Stimulated activated CD4-positive, alpha-beta T cell treated with anti-CD3 and anti-CD28 coated beads, Interleukin-4, amount 100 ng/mL, for 4 hours (primary cell): ENCODE measurements at places on chromosomes 4 and X.

GRCh38 chr4:6568689-6569332 is 6.2 kb upstream of the MAN2B2 start:
- no peak for DNase-seq

GRCh38 chr4:132824761-132825160 is 324.3 kb upstream of the PCDH10 start:
- no peak for DNase-seq

DNA sequence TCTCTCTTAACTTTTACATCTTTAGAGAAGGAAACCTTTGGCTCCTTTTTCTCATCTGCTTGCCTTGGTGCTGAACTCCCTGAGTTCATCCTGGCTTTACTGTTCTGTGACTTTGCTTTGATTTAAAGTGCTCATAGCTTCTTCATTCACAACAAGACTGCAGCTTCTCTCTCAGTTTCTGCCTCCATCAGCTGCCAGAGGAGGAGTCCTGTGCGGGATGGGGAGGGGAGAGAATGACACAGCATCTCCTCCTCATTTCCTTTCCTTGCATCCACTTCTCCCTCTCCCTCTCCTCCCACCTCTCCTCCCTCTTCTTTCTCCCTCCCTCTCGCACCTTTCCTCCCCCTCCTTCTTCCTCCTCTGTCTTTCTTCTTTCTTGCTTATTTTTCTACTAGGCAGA is 42.0 kb downstream of the CBLL2 start:
- no peak for DNase-seq

- no peak for DNase-seq
These were observed 68.4 kb downstream of the RHOH start for GRCh38 chr4:40264995-40265909.

- no peak for DNase-seq
These were observed 24.6 kb upstream of the ARMCX4 start for GRCh38 chrX:101460669-101461068.

DNA sequence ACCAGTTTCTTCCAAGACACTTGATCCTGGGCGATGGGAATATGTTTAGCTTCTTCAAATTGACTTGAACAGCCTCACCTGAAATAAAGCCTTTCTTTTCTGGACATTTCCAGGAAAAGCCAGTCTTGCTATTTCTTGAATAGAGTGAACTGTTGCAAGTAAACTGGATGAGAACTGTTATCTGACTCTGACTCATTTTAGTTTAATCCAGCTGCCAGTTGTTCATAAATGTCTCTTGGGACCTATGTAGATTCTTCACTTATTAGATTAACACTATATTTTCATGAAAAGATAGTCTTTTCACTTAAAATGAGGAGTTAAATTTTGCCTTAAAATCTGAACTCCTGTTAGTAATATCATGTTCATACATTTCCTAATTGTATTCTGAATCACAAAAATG is 615.4 kb upstream of the GALNT7 start:
- no peak for DNase-seq

DNA sequence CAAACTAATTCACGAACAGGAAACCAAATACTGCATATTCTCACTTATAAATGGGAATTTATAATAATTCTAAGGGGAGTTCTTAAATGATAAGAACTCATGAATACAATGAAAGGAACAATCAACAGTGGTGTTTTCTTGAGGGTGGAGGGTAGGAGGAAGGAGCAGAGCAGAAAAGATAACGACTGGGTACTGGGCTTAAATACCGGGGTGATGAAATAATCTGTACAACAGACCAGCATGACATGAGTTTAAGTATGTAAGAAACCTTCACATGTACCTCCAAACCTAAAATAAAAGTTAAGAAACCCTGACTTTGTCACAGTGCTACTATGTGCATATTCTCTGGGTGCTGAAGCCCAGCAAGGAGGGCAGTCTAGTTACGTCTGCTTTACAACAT is 6.6 kb downstream of the FREM3 start:
- DNase-seq = no peak

- no peak for DNase-seq
These were observed 29.6 kb downstream of the PHOX2B start for GRCh38 chr4:41718907-41719306.

DNA sequence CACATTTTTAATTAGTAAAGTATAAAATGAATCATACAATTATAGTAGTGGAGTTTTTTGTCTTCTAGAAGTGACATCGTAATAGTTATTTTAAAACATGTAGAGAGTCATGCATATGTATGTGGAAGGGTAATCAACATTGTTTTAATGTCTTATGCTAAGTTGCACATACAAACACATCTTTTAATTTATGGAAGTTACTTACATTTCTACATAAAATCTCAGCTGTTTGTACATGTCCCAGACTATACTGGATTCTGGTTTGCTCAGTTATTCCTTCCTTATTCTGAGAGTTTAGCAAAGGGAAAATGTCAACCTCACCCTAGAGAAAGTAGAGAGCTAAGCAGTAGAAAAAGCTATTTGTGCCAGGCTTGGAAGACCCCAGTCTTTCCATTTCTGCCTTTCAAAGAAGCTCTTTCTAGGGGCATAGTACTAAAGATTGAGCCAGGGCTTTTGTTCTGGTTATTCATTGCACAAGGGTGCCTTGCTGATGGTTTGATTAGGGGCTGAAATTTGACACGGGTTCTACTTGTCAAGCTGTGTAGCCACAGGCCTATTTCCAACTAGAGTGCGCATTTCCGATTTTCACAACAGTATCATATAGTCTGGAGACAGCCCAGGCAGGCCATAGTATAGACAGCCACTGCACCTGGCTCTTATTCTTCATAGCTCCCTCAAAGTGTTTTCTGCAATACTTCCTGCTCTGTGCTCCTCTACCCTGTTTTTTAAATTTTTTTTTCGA is 106.3 kb downstream of the RPA4 start:
- no peak for DNase-seq

DNA sequence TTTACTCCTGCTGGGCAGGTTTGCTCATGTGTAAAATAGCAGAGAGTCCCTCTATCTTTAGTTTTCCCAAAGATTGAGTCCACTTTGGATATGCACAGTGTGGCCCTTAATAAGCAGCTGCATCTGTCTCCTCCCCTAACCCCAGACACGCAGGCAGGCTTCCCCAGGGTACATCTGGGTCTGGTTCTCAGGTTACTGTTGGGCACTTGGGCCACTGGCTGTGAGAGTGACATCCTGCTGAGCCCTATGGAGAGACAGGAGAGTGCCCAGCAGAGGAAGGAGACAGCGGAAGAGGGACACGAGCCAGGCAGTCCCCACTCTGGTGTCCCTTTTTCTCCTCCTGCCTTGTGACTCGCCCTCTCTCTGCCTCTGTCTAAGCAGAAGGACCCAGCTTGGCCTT is 16.0 kb downstream of the XK start:
- no peak for DNase-seq

GRCh38 chrX:43813898-43814297 is 68.4 kb downstream of the MAOB start:
- peak; percentile 0 for DNase-seq

DNA sequence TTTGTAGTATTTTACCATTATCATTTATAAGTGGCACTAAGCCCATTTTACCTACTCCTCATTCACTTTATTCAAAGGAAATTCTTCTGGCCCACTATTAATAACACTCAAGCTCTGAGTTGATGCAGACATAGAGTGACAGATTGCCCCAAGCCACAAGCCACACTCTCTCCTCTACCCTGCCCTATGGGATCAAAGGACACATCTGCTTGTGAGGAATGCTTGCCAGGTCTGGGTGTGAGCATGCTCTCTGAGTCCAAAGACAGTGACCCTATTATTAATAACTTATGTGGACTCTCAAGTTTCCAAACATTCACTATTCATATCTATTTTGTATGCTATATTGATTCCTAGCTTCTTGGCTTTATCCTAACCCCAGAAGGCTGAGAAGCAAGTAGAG is 18.5 kb downstream of the ETNPPL start:
- DNase-seq = no peak

GRCh38 chrX:134963041-134963440 is 27.8 kb upstream of the SMIM10 start:
- no peak for DNase-seq

DNA sequence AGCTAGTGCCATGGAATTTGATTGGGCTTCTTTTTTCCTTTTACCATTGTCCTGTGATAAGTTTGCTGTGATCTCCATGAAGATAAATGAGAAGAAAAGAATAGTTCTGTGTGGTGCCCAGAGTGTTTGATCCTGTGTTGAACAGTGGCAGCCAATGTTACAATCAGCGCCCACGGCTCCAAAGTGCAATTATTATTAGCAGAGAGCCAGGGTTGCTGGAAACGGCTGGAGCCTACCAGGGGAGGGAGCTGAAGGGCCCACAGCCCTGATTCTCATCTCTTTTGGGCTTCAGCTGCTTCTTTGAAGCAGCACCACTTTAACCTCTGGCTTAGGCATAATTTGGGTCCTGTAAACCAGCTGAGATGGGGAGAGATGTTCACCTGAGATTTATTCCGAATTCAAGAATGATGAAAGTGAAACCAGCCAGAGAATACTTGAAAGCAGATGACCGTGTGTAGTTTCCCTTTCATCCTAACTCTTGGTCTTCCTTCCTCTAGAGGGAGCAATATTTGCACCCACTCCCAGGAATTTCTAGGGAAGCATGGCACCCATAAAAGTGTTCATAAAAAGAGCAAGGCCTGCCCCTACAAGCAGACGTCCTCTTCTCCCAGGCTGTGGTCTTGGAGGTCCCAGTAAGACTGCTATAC is 298.3 kb downstream of the EVC2 start:
- DNase-seq = no peak

DNA sequence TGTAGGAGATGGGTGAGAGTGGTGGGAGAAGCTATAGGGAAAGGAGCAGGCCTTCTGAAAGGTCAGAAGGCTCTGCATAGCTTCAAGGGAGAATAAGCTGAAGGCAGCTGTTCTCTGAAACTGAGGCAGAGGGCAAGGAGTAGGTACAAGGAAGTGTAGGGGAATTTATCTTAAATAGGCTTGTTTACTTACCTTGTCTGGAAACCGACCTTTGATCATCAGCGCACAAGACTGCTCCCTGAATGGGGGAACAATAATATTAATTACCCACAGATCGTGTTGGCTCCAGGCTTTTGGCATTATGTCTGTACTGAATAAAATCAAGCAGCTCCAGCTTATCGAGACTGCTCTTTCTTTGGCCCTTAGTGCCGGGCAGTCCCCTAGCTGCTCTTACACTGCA is 175.5 kb upstream of the MAGEB16 start:
- no peak for DNase-seq

DNA sequence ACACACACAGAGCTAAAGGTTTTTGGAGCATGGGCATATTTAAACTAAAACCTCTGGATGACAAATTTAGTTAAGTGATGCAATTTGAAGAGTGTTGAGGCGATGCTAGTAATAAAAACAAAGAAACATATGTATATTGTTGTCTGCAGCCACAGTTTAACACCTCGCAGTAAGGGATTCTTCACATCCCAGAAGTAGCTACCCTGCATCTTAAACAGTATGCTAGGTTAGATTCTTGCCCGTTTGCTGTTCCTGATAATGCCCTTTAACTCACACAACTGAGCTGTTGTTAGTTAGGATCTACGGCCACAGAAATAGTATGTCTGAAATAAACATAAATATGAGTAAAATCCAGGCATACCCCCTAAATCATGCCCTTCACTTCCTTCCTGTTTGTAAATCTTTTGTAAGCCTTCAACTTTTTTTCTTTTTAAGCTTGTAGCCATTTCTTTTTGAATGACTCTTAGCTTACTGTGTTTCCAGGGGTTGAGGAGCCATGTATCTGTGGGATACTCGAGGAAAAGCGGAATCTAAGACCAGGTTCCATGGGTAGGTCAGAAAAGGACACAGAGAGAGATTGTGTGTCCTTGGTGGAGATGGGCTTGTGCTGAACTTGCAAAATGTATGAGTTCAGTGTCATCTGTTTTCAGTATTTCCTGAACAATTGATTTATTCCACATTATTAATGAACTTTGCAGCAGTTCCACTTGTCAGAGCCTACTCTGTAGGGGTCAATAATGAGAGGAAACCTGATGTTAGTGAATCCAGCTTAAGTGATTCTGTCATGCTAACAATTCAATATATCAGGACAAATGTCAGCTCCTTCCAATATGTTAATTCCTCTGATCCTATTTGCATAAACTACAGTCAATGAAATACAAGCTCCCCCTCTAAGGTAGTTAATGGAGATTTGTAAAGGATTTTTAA is 349.6 kb downstream of the GPAT3 start:
- DNase-seq = no peak

- no peak for DNase-seq
These were observed 1.5 kb downstream of the FRMPD3 start for GRCh38 chrX:107450823-107451509.

- no peak for DNase-seq
These were observed 48.5 kb upstream of the CYSLTR1 start for GRCh38 chrX:78375894-78376293.

DNA sequence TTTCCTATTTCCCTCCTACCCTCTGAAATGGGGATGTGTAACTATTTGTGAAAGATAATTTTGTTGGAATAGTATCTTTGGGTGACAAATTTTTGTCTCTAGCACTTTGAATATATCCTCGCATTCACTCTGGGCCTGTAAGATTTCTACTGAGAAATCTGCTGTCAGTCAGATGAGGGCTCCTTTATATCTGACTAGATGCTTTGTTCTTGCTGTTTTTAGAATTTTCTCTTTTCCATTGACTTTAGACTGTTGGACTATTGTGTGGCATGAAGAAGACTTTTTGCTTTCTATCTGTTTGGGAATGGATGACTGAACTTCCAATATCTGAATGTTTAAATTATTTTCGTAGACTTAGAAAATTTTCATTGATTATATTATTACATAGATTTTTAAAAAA is 54.2 kb upstream of the GRID2 start:
- DNase-seq = no peak

- no peak for DNase-seq
These were observed 31.2 kb downstream of the PLS3 start for GRCh38 chrX:115591856-115592842.

DNA sequence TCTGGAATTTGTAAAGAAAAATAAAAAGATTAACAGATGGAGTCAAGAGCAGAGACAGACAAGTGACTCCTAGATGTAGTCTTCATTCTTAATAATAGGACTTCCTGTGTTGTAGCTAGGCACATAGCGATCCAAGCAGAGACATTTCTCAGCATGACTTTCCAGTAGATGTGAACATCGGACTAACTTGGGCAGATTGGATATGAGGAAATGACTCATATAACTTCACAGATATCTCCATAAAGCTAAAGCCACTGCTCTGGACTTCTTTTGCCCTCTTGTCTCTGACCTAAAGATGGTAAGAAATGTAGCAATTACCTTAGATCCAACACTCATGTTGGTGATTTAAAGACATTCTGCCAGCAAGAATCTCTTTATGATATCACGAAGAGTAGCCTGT is 131.7 kb downstream of the EPHA5 start:
- DNase-seq = no peak

DNA sequence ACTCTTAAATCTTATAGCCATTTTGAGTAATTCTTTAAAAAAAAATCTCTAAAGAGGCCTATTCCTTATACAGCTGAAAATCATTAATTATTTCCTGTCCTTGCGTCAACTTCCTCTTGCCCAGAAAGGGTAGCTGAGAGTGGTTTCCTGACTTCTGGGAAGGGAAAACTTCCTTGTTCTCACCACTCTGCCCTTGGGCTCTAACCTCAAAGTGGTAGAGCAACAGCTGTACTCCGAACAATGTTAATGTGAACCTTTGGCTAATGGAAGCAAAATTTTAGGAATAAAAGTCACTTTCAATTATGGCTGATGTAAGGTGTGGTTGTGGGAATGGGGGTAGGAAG is 15.3 kb downstream of the KLHL2 start:
- DNase-seq = no peak

- DNase-seq = no peak
These were observed 19.4 kb downstream of the CLDN2 start for GRCh38 chrX:106939566-106939965.
